ENCODE measurements at places on chromosomes 7 and 10. TPM values are rescaled to one million over a fixed set of nuclear protein-coding genes. Genes with fewer than 3 reads are reported as not detected.

Gene LAMB4
- 0.37 TPM for total RNA-seq

Gene ADRA2A
- 0.04 TPM for total RNA-seq

Gene TMEM184A
- total RNA-seq = 15.3 TPM

Gene NEURL1
- total RNA-seq = 0.20 TPM

Gene SAP25
- 0.28 TPM for total RNA-seq

Gene FGL2
- not detected for total RNA-seq

Gene UPK3B
- 20.2 TPM for total RNA-seq

Gene VIPR2
- 0.02 TPM for total RNA-seq

Gene ITGA8
- total RNA-seq = not detected

Gene UTF1
- not detected for total RNA-seq

Gene HPSE2
- total RNA-seq = not detected

Gene GPR141
- total RNA-seq = not detected

Gene GCK
- total RNA-seq = not detected

Gene MUC12
- total RNA-seq = 15.5 TPM

Gene PIK3AP1
- 0.92 TPM for total RNA-seq

Gene ADGRA1
- total RNA-seq = 0.03 TPM

Gene GTPBP4
- 114 TPM for total RNA-seq

Gene TMEM229A
- not detected for total RNA-seq

Gene PLXDC2
- total RNA-seq = 0.06 TPM

Gene CYP3A7
- not detected for total RNA-seq

Gene C10orf62
- total RNA-seq = not detected

Gene ADCY1
- total RNA-seq = 2.5 TPM

Gene HOXA7
- total RNA-seq = 4.9 TPM

Gene SLC18A2
- 0.05 TPM for total RNA-seq

Gene C10orf53
- total RNA-seq = not detected

Gene KNDC1
- total RNA-seq = 3.2 TPM

Gene CPXM2
- not detected for total RNA-seq

Gene WEE2
- total RNA-seq = not detected

Gene KAZALD1
- 2.8 TPM for total RNA-seq

Gene PCLO
- total RNA-seq = 0.91 TPM

Gene AMZ1
- total RNA-seq = not detected

Gene FAM25A
- not detected for total RNA-seq

Gene MYL10
- not detected for total RNA-seq

Gene NUTM2A
- total RNA-seq = 0.07 TPM

Gene SPDYE2
- total RNA-seq = not detected
